Fibroblast of the conjunctiva (primary cell): ENCODE measurements at places on chromosomes 6 and 20.
A peak's percentile ranks its signal among the peaks of the same experiment; 100 is the strongest.

DNA sequence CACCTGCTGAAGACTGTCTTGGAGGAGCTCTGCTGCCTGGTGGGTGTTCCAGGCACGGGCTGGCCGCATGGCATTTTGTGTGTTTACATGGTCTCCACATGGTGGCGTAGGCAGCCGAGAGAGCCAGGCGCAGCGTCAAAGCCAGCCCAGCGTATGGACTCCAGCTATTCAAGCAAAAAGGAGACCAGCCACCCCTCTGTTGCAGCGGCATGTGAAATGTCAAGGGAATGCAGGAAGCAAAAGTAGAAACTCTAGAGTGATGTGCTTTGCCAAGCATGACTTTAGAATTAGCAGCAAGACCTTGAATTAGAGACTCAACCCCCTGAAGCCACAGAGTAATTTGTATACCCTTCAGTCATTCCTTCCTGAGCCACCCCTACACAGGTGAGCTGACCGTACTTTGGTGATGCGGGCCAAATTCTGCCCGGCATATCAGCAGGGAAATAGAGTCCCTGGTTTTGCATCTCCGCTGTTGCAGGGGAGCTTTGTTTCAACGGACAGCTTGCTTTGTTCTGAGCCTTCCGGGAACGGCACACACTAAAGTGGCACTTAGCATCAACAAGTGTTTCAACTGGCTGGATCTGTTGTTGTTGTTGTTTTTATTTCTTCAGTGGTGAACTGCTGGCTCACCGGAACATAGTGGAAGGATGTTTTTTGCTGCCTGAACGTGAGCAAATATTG, 48.5 kb downstream of the FNDC1 start:
- peak; percentile 21 for DNase-seq

DNA sequence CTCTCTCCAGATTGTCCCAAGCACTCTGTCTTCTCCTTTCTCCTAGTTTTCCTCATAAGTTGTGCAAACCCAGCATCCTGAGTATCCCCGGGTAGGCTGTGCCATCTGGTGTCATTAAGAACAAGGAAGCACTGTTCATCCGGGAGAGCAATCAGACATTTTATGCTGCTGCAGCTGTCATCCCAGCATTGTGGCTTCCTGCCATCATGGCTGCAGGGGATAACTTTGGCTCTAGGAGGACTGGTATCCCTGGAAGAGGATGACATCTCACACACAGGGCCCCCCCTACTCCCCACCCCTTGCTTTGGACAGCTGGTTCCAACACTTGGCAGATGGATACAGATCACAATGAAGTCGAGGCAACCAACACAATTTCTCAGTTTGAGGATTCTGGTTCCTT, 1195.1 kb upstream of the MAP3K7 start:
- DNase-seq: no peak

DNA sequence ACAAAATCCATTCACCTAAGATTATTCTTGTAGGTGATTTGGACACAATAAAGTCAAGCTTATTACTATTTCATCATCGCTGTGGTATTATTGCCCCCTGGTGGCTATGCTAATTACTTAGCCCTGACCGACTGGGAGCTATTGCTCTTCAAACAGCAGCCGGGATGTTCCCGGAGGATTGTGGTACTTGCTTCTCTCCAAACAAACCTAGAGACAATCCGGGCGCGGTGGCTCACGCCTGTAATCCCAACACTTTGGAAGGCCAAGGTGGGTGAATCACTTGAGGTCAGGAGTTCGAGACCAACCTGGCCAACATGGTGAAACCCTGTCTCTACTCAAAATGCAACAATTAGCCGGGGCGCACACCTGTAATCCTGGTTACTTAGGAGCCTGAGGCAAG, 15.4 kb upstream of the STMND1 start:
- peak; percentile 49 for DNase-seq

GRCh38 chr6:56850626-56851025, 104.3 kb upstream of the BEND6 start:
- DNase-seq: no peak

- DNase-seq: no peak
These were observed 221.2 kb downstream of the FNDC1 start for GRCh38 chr6:159390381-159390780.

DNA sequence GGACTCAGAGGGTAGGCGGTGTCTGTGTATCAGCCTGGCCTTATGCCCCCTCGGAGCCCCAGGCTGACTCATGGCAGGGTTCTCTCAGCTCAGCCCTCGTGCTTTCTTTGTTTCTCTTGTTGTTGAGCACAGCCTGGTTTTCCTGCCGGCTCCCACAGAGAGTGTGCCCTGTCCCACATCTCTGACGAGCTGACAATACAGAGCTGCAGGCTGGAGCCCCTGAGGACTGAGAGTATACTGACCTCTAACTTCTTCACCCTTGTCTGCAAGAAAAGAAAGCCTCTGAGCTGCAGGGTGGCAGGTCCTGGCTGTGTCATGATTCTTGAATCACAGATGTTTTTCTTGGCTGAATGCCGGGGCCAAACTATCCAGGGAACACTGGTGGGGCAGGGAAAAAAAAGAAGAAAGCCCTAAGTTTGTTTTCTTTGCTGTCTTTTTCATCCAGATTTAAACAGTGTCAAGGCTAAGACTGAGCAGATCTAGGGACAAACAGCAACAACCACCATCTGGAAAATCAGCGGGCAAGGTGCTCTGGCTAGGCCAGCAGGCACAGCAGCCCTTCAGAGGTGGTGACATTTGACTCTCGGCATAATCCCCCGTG, 63.3 kb upstream of the ZNF133 start:
- peak; percentile 43 for DNase-seq

GRCh38 chr20:46963758-46964617, 69.3 kb downstream of the EYA2 start:
- no peak for DNase-seq

DNA sequence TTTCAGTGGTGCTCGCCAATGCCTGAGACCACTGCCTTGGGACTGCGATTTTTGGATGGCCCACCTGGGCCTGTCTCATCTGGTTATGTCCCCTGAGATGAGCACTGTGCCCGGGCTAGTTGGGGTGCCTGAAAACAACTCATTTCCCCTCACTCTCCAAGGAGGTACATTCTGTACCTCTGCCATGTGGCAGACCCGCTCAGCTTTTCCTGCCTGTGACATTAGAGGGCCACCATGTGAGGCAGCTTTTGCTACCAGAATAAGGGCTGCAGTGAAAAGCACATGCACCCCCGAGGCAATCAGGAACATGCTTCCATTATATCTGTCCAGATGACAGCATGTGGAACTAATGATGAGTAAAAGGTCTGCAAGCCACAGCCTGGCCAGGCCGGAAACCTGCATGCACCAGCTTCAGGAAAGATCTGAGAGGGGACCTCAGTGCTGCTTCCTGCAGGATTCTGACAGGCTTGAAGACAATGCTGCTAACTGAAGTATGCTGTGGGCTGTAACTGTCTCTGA, 11.3 kb upstream of the SRSF6 start:
- no peak for DNase-seq

DNA sequence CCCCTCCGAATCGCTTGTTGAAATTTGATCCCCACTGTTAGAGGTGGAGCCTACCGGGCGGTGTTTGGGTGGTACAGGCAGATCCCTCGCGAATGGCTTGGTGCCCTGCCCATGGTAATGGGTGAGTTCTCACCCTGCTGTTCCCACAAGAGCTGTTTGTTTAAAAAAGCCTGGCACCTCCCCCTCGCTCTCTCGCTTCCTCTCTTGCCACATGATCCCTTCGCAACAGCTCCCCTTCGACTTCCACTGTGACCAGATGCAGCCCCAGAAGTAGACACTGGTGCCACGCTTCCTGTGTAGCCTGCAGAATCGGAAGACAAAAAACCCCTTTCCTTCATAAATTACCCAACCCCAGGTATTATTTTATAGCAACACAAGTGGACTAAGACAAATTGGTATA, 292.2 kb upstream of the QKI start:
- no peak for DNase-seq

- DNase-seq: no peak
These were observed 54.3 kb upstream of the CNR1 start for GRCh38 chr6:88220493-88220892.

- DNase-seq: no peak
These were observed 101.7 kb upstream of the GJE1 start for GRCh38 chr6:142031035-142031434.

DNA sequence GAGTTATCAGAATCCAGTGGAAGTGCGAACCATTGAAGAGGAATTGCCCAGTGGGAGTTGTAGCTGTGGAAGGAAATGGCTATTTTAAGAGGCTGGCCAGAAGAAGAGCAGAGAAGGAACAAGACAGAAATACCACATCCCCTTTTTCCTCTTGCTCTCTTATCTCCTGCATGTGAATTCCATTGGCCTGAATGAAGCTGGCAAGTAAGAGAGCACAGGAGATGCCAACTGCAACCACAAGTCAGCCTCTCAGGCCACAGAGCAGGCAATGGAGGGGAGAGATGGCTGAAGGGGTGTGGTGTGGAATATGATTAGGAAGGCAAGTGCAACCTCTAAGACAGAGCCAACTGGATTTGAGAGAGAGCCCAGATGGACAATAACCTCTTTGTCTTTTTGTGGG, 362.7 kb upstream of the IMPG1 start:
- no peak for DNase-seq

DNA sequence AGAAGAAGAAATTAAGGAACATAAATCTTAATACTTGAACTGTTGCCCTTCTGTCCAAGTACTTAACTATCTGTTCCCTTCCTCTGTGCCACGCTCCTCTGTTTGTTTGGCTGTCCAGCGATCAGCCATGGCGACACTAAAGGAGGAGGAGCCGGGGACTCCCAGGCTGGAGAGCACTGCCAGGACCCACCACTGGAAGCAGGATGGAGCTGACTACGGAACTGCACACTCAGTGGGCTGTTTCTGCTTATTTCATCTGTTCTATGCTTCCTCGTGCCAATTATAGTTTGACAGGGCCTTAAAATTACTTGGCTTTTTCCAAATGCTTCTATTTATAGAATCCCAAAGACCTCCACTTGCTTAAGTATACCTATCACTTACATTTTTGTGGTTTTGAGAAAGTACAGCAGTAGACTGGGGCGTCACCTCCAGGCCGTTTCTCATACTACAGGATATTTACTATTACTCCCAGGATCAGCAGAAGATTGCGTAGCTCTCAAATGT, 17.1 kb downstream of the IRF4 start:
- no peak for DNase-seq

DNA sequence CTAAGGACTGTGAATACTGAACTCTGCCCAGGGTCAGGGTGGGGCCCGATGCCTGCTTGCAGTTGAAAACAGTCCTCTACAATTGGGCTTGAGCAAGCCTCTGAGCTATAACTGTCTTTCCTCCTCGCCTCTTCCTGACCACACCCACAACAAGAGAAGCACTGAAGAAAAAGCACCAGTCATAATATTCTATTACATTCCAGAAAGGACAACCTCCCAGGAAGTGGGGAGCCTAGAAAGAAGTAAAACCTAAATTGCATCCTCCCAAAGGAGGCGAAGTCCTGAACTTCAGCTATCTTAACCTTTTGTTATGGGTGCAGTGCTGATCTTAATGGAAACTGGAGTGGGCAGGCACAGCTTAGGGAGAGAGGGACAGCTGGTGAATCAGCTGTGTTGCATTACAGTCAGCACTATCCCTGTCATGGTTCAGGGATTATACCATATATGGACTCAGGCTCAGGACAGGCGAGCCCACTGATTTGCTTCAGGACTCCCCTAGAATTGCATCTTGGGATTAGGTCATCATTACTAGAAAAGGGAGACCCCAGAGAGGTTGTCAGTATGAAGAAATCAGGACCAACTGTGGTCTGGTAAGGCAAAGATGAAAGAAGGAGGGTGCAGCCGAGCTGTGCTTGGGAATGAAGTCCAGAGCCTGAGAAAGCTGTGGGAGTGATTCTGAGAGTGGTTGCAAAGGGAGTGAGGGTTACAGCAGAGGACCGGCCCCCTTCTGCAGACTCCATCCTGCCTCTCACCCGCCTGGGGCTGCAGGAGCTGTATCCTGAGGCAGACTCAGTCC, 18.3 kb upstream of the TRAM2 start:
- DNase-seq: peak; percentile 90

GRCh38 chr20:19268426-19268825, 56.0 kb downstream of the SLC24A3 start:
- no peak for DNase-seq

DNA sequence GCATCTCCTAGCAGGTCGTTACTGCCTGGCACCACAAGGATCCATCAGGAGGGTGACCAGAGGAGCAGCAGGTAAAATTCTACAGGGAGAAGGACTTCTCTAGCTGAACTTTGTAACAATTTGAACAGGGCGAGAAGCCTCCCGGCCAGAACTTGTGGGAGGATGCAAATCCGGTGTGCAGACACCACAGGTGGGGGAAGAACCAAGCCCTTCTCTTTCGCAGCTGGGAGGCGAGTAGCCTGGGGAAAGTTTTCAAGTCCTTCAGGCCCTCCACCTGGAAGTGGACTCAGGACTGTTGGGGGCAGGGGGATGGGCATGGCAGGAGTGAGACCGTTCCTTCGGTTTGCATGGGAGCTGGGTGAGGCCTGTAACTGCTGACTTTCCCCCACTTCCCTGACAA, 42.7 kb upstream of the FAM210B start:
- DNase-seq: no peak

DNA sequence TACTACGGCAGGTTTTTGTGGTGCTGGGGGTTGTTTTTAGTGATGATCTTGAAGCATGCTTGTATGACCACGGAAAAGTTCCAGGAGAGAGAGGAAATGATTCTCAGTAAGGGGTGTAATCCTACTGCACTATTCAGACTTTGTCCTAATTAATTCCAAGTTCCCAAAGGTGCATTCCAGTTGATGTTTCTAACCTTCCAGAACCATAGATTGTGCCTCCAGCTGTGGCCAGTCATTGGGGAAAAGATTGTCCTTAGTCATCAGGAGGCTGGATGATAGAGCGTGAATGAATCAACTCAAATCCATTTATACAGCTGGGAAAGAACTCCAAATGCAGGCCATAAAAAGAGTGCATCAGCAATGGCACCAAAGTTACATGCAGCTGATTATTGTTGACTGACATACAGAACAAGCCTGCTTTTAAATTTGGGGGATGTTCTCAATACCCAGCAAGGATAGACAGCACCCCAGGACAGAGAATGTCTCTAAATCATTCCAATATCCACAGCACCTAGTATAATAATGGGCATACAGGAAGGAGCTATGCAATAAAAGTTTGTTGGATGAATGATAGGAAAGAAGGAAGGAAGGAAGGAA, 27.8 kb upstream of the PKHD1 start:
- no peak for DNase-seq

GRCh38 chr6:132246120-132246617, 155.1 kb downstream of the MOXD1 start:
- DNase-seq: no peak

GRCh38 chr6:125075741-125076481, 77.7 kb upstream of the TPD52L1 start:
- no peak for DNase-seq
